Suprapubic skin (tissue), 4 donors: ENCODE measurements at places on chromosomes 2 and 18. TPM values are rescaled to one million over a fixed set of nuclear protein-coding genes. Genes with fewer than 3 reads are reported as not detected.

DNA sequence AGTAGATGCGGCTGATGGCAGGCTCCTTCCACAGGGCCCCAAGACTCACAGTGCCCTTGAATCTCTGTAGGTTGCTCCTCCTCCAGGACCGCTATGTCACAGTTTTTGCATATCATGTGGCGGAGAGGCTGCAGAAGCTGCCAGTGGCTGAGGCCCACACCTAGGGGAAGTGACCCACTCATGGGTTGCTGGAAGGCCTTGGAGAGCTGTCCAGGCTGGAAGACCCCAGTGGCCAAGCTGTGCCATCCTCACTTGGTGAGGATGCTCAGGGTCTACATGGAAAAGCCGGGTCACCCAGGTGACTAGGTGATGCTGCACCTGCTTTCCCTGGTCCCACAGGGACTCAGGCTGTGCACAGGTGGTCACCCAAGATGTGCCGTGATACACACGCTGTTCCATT, 90.6 kb downstream of the SEPTIN10 start:
- no peaks in the 10 kb centered on the region for H3K36me3 ChIP-seq
- H3K4me3 ChIP-seq, result no peak overlapping the region
- no peaks in the 10 kb centered on the region for H3K27me3 ChIP-seq
- no peak for DNase-seq
- H3K4me1 ChIP-seq, result peaks cover 1% of the 10 kb centered on the region
- no peak overlapping the region for H3K27ac ChIP-seq

PTPRN gene
- total RNA-seq, result not detected

- no peak overlapping the region for H3K4me3 ChIP-seq
- H3K4me1 ChIP-seq, result no peaks in the 10 kb centered on the region
- DNase-seq, result no peak
- H3K27me3 ChIP-seq, result peaks cover 4% of the 10 kb centered on the region
- no peak overlapping the region for H3K27ac ChIP-seq
- H3K36me3 ChIP-seq, result no peaks in the 10 kb centered on the region
Observed at GRCh38 chr2:219737270-219737691, 109.9 kb downstream of the SLC4A3 start.

FZD7 gene
- total RNA-seq, result 13.5 TPM

LTBP1 gene
- total RNA-seq, result 14.8 TPM

GRCh38 chr18:59696311-59697235, 650 bp downstream of the CCBE1 start:
- peak overlapping the region; percentile 49 for H3K27ac ChIP-seq
- peaks cover 33% of the 10 kb centered on the region for H3K4me1 ChIP-seq
- H3K27me3 ChIP-seq, result peaks cover 39% of the 10 kb centered on the region
- H3K4me3 ChIP-seq, result peak overlapping the region; percentile 62

- no peaks in the 10 kb centered on the region for H3K36me3 ChIP-seq
- no peak overlapping the region for H3K27ac ChIP-seq
- no peak overlapping the region for H3K4me3 ChIP-seq
- peaks cover 17% of the 10 kb centered on the region for H3K27me3 ChIP-seq
- H3K4me1 ChIP-seq, result peaks cover 16% of the 10 kb centered on the region
Observed at GRCh38 chr18:46329736-46330246, 225.6 kb downstream of the HAUS1 start.

GRCh38 chr2:28004086-28004485, 113.6 kb downstream of the BABAM2 start:
- no peak overlapping the region for H3K4me3 ChIP-seq
- no peaks in the 10 kb centered on the region for H3K36me3 ChIP-seq
- no peaks in the 10 kb centered on the region for H3K4me1 ChIP-seq
- no peak overlapping the region for H3K27ac ChIP-seq
